Psoas muscle (tissue), 8 donors: ENCODE measurements at places on chromosomes 11 and 22. TPM values are rescaled to one million over a fixed set of nuclear protein-coding genes. Genes with fewer than 3 reads are reported as not detected.
A peak's percentile ranks its signal among the peaks of the same experiment; 100 is the strongest.

MUC15 gene
- not detected for total RNA-seq

DDI1 gene
- total RNA-seq, result not detected

KCNJ11 gene
- 93.2 TPM for total RNA-seq

PC gene
- total RNA-seq, result 33.0 TPM

VWCE gene
- 0.84 TPM for total RNA-seq

- peaks cover 18% of the 10 kb centered on the region for H3K4me1 ChIP-seq
- peak; percentile 66 for DNase-seq
- H3K36me3 ChIP-seq, result no peaks in the 10 kb centered on the region
- no peaks in the 10 kb centered on the region for H3K27me3 ChIP-seq
- no peak overlapping the region for H3K4me3 ChIP-seq
These were observed 42.9 kb upstream of the PRR5 start for GRCh38 chr22:44659140-44659539.

DNA sequence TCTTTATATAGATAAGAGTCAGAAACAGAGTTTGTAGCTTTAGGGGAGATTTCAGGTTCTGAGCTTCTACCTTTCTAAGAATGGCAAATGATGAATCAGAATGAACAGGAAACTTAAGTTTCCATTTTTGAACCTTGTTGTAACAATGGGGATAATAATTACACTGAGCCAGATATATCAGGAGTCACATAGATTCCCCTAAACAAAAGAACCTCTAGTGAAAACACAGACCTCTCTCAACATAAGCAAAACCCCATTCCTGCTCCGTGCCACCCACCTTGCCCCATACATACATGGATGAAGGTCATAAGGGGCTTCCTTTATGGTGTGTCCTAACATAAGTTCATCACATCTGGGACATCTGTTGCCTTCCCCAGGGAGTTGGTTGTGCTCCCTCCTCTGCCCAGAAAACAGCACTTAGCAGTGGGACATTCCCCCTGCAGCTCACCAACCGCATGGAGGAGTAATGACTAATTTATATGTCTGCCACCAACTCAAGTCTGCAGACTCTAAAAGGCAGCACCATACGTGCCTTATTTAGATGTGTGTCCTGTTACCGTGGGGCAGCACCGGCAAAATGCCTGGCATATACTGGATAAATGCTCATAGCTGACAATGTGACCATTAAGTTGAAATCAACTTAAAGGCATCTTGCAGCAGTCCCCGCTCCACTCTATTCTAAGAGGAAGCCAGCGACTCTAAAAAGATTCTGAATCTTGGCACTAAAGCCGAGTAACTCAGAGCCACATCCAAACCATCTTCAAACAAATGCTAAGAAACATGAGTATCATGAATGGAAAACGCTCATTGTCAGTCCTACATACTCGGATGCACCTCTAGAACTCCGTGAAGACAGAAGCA lies 8.0 kb downstream of the JAML start:
- no peak overlapping the region for H3K27ac ChIP-seq
- peaks cover 4% of the 10 kb centered on the region for H3K27me3 ChIP-seq

GRCh38 chr11:113647108-113647507 lies 59.0 kb downstream of the TMPRSS5 start:
- no peaks in the 10 kb centered on the region for H3K27me3 ChIP-seq
- H3K27ac ChIP-seq, result no peak overlapping the region
- no peak for DNase-seq

DNA sequence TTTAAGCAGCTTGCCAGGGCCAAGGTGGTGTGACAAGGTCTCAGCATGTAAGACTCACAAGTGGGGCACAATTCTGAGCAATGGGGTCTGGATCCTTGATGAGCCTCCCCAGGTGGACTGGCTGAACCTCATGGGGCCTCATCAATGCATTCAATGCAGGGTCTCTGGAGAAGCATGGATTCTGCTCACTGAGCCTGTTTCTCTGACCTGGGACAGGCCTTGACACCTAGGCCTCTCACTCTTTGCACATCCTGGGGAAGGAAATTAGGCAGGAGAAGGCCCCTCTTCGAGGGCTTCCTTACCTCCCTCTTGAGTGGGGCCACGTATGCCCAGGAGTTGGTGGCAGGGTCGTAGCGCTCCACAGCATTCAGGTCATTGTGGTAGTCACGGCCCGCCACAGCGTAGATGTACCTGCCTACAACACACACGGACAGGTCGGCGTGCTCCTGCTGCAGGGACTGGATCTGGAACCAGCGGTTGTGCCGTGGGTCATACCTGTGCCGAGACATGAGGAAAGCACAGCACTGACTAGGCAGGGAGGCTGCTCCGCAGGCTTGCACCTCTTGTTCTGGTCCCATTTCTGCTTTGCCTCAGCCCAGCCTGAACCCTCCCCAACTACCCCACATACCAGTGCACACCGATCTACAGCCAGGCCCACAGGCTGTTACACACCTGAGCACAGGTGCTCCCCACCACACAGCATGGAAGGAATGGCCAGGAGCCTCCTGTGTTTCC lies 20.0 kb upstream of the SCARF2 start:
- H3K36me3 ChIP-seq, result no peaks in the 10 kb centered on the region
- no peaks in the 10 kb centered on the region for H3K27me3 ChIP-seq
- H3K27ac ChIP-seq, result no peak overlapping the region
- H3K4me1 ChIP-seq, result peaks cover under 1% of the 10 kb centered on the region
- DNase-seq, result peak; percentile 45
- H3K4me3 ChIP-seq, result no peak overlapping the region

DNA sequence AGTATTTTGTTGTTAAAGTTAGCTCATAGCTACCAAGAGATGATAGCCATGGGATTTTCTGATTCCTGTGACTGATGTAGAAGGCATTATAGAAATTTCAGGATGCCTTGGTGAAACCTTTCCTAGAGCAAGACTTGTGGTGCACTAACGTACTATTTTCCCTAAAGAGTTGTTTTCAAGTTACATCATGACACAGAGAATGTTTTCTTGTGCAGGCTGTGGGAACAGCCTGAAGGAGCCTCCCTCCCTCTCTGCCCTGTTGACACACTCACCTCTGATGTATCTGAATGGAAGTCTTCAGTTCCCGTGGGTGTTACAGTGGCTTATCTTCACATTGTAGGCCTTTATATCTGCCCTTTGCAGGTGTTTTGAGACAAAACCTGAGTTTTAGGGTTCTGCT lies 121.6 kb downstream of the LDLRAD3 start:
- H3K27ac ChIP-seq, result no peak overlapping the region
- DNase-seq, result no peak
- no peaks in the 10 kb centered on the region for H3K36me3 ChIP-seq
- no peaks in the 10 kb centered on the region for H3K27me3 ChIP-seq

- H3K4me1 ChIP-seq, result peaks cover 16% of the 10 kb centered on the region
- DNase-seq, result no peak
- H3K27ac ChIP-seq, result no peak overlapping the region
- no peak overlapping the region for H3K4me3 ChIP-seq
These were observed 140.8 kb downstream of the SNX19 start for GRCh38 chr11:130775306-130776060.

GRCh38 chr11:34425867-34426266 lies 12.9 kb upstream of the CAT start:
- H3K4me3 ChIP-seq, result no peak overlapping the region
- no peak for DNase-seq
- H3K36me3 ChIP-seq, result no peaks in the 10 kb centered on the region
- H3K27me3 ChIP-seq, result no peaks in the 10 kb centered on the region
- no peaks in the 10 kb centered on the region for H3K4me1 ChIP-seq

- no peak overlapping the region for H3K27ac ChIP-seq
- no peak for DNase-seq
- H3K4me3 ChIP-seq, result no peak overlapping the region
These were observed 353.4 kb downstream of the TENM4 start for GRCh38 chr11:79087238-79087960.

DNA sequence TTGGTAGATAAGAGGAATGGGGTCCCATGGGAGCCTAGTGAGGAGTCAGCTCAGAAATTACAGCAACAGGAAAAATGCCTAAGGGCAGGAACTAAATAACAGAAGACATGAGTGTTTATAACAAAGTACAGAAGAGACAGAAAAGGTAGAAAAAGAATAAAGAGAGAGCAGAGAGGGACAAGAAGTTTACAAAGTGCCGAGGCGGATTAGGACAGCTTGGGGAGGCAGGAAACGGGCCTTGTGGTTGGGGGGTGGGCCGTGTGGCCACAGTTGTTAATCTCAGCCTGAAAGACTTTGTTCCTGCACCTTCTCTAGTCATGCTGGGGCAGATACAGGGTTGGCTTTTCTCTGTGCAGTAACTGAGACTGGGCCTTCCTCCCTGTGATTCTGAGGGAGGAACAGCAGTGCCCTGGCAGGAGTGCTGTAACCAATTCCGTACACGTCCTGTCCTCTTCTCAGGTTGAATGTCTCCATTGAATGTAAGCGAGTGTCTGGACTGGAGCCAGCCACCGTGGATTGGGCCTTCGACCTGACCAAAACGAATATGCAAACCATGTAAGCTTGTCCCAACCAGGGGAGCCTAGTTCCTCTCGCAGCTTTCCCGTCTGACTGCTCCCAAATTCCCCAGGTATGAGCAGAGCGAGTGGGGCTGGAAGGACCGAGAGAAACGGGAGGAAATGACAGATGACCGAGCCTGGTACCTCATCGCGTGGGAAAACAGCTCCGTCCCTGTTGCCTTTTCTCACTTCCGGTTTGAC lies 13.2 kb downstream of the NAA40 start:
- H3K27ac ChIP-seq, result no peak overlapping the region
- no peak overlapping the region for H3K4me3 ChIP-seq
- peaks cover 3% of the 10 kb centered on the region for H3K36me3 ChIP-seq
- H3K4me1 ChIP-seq, result no peaks in the 10 kb centered on the region

DNA sequence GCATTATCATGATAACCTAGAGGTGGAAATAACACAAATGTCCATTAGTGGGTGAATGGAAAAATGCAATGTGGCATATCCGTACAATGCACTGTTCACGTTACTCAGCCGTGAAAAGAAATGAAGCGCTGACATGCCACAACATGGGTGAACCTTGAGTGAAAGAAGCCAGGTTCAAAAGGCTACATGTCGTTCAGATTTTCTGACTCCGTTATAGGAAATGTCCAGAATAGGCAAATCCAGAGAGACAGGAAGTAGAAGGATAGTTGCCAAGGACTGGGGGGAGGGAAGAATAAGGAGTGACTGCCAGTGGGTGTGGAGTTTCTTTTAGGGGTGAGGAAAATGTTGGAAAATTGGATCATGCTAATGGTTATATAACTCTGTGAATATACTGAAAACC lies 133.8 kb downstream of the ATXN10 start:
- no peak overlapping the region for H3K4me3 ChIP-seq
- H3K27ac ChIP-seq, result no peak overlapping the region
- no peak for DNase-seq
- no peaks in the 10 kb centered on the region for H3K36me3 ChIP-seq
- H3K27me3 ChIP-seq, result no peaks in the 10 kb centered on the region
- no peaks in the 10 kb centered on the region for H3K4me1 ChIP-seq

DNA sequence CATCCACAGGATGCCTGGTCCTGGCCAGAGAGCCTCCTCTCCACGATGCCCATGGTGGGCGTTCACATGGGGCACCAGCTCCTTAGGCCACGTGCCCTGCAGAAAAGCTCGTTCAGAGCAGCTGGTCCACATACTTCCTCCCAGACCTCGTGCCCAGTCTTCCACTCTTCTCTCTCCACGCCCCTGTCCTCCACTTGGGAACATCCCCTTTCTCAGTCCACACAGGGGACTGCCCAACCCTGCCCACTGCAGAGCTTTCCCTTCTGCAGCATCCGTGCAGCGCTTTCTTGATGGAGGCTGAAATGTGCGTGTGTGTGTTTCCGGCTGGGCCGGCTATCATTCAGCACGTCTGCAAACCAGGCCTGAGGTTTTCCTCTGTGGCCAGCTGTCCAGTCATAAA lies 11.3 kb downstream of the TPCN2 start:
- H3K27ac ChIP-seq, result no peak overlapping the region
- DNase-seq, result no peak
- no peaks in the 10 kb centered on the region for H3K27me3 ChIP-seq
- H3K4me3 ChIP-seq, result no peak overlapping the region
- no peaks in the 10 kb centered on the region for H3K4me1 ChIP-seq

GRCh38 chr11:59560702-59561473 lies 49.5 kb downstream of the OR4D9 start:
- H3K27ac ChIP-seq, result peak overlapping the region; percentile 90
- H3K4me3 ChIP-seq, result peak overlapping the region; percentile 74
- peak; percentile 93 for DNase-seq

GRCh38 chr11:116644941-116645305 lies 127.9 kb downstream of the BUD13 start:
- H3K27me3 ChIP-seq, result peaks cover 2% of the 10 kb centered on the region
- no peak overlapping the region for H3K27ac ChIP-seq
- no peak for DNase-seq
- H3K4me1 ChIP-seq, result no peaks in the 10 kb centered on the region
- no peaks in the 10 kb centered on the region for H3K36me3 ChIP-seq

DNA sequence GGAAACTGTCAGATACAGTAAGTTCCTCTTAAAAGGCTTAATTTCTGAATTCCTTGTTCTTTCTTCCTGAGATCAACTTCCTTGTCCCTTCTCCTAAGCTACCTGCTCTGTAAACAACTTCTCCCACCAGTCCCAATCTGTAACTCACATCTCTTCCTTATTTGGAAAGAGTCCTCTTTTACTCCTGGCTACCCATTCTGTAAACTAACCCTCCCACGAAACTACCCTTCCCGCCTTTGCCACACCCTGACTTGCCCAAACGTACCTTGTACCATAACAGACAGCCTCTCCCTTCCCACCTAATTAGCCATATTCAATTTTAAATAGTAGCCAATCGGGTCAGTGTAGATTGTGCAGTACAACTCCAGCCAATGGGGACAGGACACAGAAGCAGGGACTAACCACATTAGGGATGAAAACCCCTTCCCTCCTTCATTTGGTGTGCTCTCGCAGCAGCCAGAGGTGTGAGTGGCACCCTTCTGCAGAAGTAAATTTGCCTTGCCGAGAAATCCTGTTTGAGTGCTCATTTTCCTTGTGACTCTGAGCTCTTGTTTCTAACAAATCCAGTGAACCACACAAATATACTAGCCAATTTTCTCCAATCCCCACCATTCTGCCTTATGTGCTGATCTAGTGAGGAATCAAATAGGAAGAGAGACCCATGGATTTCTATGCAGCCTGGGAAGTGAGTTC lies 49.5 kb downstream of the ZNF280B start:
- H3K27me3 ChIP-seq, result peaks cover 4% of the 10 kb centered on the region
- no peaks in the 10 kb centered on the region for H3K36me3 ChIP-seq
- no peak overlapping the region for H3K4me3 ChIP-seq
- no peak for DNase-seq
- no peaks in the 10 kb centered on the region for H3K4me1 ChIP-seq
- H3K27ac ChIP-seq, result no peak overlapping the region

- peak overlapping the region; percentile 41 for H3K27ac ChIP-seq
- DNase-seq, result peak; percentile 44
- H3K36me3 ChIP-seq, result no peaks in the 10 kb centered on the region
These were observed 8.3 kb downstream of the OSBPL5 start for GRCh38 chr11:3156661-3157311.

- H3K27me3 ChIP-seq, result no peaks in the 10 kb centered on the region
- no peak overlapping the region for H3K4me3 ChIP-seq
- H3K36me3 ChIP-seq, result no peaks in the 10 kb centered on the region
- no peaks in the 10 kb centered on the region for H3K4me1 ChIP-seq
These were observed 91.7 kb downstream of the BLID start for GRCh38 chr11:122024278-122024677.

- no peak for DNase-seq
- no peaks in the 10 kb centered on the region for H3K4me1 ChIP-seq
- no peak overlapping the region for H3K4me3 ChIP-seq
- no peaks in the 10 kb centered on the region for H3K27me3 ChIP-seq
- H3K27ac ChIP-seq, result no peak overlapping the region
- H3K36me3 ChIP-seq, result no peaks in the 10 kb centered on the region
These were observed 13.2 kb downstream of the CRTAM start for GRCh38 chr11:122851366-122851966.

- no peak overlapping the region for H3K4me3 ChIP-seq
- no peaks in the 10 kb centered on the region for H3K36me3 ChIP-seq
- H3K4me1 ChIP-seq, result no peaks in the 10 kb centered on the region
- no peak overlapping the region for H3K27ac ChIP-seq
These were observed 22.5 kb downstream of the KRTAP5-5 start for GRCh38 chr11:1652026-1652425.
